ENCODE measurements at places on chromosomes 6 and 20.
A peak's percentile ranks its signal among the peaks of the same experiment; 100 is the strongest.

DNA sequence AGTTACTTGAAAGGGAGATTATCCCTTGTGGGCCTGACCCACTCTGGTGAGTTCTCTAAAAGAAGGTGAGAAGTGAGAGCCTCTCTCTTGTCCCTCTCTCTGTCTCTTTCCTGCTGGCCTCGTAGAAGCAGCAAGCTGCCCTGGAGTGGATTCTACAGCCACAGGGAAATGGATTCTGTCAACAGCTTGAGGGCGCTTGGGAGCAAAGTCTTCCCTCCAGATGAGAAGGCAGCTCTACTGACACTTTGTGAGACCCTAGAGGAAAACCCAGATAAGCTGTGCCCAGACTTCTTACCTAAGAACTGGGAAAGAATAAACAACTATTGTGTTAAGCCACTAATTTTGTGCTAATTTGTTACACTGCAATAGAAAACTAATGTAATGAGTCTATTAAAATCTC is 39.9 kb downstream of the ANKRD60 start:
- no peak for DNase-seq

DNA sequence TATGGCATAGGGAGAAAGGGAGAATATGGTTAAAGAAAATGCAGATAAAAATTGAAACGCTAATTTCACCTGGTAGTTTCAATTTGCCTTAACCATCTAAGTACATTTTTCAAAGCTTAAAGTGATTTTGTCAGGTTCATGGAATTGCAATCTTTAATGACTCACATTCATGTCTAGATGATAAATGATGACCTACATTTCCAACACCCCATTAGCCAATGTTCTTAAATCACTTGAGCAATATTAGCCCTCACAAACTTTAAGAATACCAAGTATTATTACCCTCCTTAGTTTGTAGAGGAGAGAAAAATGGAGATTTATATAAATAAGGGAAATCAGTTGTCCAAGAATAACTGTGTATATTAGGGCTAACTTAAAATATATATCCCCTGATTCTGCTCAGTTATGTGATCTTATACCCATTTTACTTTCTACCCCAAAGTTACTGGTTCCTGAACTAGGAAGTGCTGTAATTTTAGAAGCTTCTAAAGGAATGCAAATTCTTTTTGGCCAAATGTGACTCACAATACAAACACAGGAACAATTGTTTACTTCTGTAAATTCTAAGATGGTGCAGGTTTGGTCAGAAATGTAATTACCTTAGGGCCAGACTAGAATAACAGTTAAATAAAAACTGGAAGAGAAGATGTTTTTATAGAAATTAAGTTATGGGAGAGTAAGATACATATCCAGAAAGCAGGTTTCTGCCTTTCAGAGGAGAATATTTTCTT is 34.5 kb downstream of the TPBG start:
- DNase-seq: peak; percentile 49

DNA sequence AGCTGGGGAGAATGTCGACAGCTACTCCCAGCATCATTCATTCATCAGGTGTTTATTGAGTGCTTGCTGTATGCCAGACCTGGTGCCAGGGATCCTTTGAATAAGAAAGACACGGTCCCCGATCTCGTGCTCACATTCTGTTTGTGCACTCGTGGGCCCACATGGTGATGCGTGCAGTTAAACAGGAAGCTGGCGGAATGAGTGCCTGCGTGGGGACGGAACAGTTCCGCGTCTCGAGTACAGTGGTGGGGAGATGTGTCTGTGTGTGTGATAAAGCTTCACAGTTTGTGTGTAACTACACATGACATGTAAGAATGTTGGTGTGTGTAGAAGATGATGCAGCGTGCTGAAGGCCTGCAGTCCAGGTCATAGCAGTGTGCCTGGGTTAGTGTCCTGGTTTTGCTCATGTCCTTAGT is 6.5 kb downstream of the RBM38 start:
- no peak for DNase-seq

DNA sequence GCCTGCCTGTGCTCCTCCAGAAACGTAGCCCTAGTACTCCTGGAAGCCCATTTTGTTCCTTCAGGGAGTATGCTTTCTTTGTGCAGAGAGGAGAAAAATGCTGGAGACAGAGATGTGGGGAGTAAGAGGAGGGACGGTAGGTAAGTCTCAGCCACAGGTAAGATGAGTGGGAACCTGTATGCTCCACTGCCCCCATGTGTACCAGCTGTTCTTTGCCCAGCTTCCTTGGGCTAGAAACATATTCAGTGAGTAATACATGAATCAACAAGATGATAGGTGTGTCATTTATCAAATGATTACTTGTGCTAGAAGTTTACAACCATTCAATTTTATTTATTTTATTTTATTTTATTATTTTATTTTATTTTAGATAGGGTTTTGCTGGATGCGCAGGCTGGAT is 13.6 kb upstream of the CEP85L start:
- peak; percentile 3 for DNase-seq

DNA sequence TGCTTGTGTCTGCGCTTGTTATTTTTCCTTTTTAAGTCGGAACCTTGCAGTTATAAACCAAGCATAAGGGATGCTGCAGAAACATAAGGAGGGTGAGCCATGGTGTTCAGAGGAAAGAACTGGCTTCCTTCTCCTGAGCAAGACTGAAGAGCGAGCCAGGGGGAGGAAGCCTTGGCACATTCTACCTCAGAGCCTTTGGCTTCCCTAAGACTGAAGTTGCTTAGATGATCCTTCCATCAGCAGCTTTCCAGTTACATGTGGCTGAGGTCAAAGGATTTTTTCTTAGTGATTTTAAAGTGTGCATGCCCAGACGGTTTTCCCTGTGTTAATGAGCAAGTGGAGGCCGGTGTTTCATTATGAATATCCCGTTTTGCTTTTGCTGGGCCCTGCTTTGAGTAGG is 363.8 kb downstream of the DOK5 start:
- no peak for DNase-seq

- DNase-seq: no peak
These were observed 44.7 kb downstream of the DEK start for GRCh38 chr6:18219591-18219990.

- peak; percentile 87 for DNase-seq
These were observed 496.0 kb upstream of the MARCKS start for GRCh38 chr6:113361014-113361645.

GRCh38 chr6:150560004-150560883 is 39.4 kb upstream of the PLEKHG1 start:
- no peak for DNase-seq

GRCh38 chr6:142413111-142413510 is 111.3 kb downstream of the ADGRG6 start:
- peak; percentile 41 for DNase-seq

- DNase-seq: no peak
These were observed 266.5 kb upstream of the QKI start for GRCh38 chr6:163147994-163148393.

DNA sequence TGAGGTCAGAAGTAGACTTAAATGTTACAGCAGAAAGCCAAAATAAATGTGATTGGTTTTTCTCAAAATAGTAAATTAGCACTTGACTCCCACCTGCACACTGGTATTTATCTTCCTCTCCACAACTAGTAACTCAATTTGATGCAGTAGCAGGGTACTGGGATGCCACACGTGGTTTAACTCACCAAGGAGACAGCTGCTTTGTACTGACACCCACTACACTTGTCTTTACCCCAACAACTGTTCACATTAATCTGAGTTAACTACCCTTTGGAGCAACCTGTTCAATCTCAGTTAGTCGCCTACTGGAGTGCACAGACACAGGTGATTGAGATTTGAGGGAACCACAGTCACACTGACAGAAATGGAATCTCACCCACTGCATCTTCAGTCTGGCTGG is 242.1 kb downstream of the PRKN start:
- DNase-seq: no peak

DNA sequence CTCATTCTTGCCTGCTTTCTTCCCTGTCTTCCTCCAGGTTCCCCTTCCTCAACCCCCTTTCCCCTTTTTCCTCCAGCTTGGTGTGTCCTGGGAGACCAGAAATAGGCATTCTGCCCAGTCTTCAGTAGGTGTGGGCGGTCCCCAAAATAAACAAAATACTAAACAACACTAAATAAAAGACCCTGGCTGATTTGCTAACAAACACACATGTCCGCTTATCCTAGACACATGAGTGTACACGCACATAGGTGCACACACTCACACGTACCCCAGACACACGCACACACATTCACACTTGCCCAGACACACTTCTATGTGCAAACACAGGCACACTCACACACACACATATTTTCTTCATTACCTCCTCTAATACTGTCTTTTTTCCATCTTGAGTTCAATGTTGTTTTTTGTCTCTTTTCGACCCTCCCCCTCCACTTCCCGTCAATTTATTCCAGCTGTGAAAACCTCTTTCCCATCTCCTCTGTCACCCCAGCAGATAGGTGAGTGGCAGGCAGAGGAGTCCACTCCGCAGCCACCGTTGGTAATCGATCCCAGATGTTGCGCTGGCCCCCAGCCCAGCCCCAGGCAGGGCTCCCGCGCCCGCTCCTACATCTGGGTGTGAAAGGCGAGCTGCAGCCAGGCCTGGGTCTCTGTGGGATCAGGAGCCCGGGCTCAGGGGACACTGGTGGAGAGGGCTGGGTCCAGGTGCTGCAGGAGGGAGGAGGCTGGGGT is 56.9 kb upstream of the FOXP4 start:
- peak; percentile 58 for DNase-seq

DNA sequence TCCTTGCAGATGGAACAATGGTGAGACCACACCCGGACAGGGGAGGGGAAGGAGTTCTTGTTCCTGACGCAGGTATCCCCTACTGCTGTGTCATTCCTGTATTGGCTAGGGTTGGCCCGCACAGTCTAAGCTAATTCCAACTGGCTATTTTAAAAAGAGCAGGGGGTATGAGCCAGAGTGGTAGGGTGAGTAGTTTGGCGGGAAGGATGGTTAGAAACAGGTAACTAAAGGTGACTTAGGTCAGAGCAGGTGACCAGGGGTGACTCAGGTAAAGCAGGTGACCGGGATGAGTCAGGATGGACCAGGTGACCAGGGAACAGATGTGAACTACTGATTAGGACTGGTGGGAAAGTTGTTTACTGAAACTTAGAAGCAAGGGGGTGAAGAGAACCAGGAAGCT is 58.0 kb downstream of the ZNF292 start:
- DNase-seq: no peak

DNA sequence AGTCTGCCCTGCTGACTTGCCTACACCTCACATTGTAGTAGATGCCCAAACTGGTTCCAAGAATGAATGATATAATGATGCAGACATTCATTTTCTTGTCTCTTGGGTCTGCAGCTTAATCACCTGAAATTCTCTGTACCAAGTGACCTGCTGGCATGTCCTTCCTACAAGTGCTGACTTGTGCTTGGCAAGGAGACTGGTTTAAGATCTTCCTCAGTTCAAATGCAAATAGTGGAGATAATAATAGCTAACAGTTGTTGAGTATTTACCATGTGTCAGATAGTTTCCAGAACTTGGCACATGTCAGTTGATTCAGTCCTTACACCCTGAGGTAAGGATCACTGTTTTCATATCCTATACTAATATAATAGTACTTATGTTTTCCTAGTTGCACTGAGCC is 223.4 kb downstream of the SLC24A3 start:
- no peak for DNase-seq

DNA sequence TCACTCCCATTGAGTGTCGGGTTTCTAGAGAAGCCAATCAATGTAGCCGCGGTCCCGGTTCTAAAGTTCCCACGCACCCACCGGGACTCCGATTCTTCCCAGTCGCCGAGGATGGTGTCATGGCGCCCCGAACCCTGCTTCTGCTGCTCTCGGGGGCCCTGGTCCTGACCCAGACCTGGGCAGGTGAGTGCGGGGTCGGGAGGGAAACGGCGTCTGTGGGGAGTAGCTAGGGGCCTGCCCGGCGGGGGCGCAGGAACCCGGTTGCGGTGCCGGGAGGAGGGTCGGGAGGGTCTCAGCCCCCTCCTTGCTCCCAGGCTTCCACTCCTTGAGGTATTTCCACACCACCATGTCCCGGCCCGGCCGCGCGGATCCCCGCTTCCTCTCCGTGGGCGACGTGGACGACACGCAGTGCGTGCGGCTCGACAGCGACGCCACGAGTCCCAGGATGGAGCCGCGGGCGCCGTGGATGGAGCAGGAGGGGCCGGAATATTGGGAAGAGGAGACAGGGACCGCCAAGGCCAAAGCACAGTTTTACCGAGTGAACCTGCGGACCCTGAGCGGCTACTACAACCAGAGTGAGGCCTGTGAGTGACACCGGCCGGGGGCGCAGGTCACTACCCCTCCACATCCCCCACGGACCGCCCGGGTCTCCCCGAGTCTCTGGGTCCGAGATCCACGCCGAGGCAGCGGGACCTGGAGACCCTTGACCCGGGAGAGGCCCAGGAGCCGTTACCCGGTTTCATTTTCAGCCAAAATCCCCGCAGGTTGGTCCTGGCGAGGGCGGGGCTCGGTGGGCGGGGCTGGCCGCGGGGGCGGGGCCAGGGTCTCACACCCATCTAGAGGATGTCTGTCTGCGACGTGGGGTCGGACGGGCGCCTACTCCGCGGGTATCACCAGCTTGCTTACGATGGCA is 35.2 kb upstream of the HLA-G start:
- peak; percentile 63 for DNase-seq

DNA sequence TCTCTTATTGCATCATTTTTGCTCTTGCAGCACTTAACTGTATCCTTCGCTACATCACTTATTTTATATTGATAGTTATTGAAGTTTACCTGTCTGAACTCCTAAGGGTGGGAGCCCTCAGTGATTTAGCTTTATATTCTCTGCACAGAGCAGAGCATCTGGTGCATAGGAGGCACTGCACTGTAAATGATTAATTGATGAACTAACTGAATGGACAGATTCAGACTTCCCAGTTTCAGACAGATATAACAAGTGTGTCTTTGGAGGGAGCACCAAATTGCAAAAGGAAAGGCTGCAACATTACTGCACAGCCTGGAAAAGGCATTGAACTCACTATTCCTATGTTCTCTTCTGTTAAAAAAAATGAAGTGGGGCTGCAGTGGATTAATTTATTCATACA is 160.3 kb downstream of the EDN1 start:
- no peak for DNase-seq

All from Daoy (cell line).